CD4-positive, alpha-beta memory T cell (primary cell): ENCODE measurements at places on chromosomes 5 and 9. TPM values are rescaled to one million over a fixed set of nuclear protein-coding genes. Genes with fewer than 3 reads are reported as not detected.

Gene SHC3
- total RNA-seq: not detected

Gene FAM221B
- not detected for total RNA-seq

Gene GFI1B
- not detected for total RNA-seq

Gene SPACA9
- 1.8 TPM for total RNA-seq

Gene GPX3
- not detected for total RNA-seq

Gene EIF4E1B
- not detected for total RNA-seq

Gene DAB2IP
- not detected for total RNA-seq

Gene GRIA1
- not detected for total RNA-seq

Gene RASGRF2
- 33.7 TPM for total RNA-seq

Gene STOM
- 81.2 TPM for total RNA-seq

DNA sequence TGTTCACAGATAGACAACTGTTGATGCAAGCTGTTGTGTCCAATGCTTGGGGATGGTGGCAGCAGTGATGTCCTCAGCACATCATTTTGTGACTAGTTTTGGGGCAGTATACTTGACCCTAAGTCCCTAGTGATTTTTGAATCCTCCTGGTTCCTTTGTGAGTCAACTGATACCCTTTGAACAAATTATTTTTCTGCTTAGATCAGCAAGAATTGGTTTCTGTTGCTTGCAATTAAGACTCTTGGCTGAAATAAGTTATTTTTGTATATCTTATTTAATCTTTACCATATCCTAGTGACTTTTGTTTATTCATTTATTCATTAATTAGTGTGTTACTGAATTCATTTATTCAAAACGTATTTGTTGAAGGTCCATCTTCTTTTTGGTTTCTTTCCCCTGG is 392.0 kb upstream of the SGCD start:
- H3K4me3 ChIP-seq: no peak overlapping the region
- H3K27ac ChIP-seq: no peak overlapping the region
- H3K36me3 ChIP-seq: no peaks in the 10 kb centered on the region
- DNase-seq: no peak
- H3K27me3 ChIP-seq: no peaks in the 10 kb centered on the region

DNA sequence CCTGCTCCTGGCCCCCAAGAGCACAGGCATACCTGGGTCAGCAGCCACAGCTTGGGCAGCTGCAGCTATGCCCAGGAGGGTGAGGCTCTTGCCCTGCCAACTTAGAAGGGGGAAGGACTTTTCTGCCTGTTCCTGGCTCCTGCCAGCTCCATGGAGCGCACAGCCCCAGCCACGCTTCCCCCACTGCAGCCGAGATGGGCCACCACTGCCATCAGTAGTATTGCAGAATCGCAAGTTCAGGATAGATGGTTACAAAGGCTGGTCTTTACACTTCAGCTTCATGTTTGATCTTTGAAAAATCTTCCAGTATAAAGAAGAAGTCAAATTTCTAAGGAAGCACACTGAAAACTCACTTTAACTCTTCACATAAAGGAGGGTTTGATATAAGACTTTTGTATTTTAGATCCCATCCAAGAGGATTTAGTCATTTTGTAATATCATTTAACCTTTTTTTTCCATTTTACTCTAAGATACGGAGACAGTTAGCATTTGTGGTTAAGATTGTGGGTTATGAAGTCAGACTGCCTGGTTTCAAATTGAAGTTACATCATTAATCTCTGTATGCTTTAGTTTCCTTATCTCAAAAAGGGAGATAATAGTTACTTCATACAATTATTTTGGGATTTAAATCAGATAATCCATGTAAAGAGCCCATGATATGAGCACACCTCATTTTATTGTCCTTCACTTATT is 81.8 kb downstream of the NLN start:
- no peak overlapping the region for H3K4me3 ChIP-seq
- DNase-seq: no peak
- H3K36me3 ChIP-seq: no peaks in the 10 kb centered on the region
- H3K27me3 ChIP-seq: no peaks in the 10 kb centered on the region
- no peak overlapping the region for H3K27ac ChIP-seq

DNA sequence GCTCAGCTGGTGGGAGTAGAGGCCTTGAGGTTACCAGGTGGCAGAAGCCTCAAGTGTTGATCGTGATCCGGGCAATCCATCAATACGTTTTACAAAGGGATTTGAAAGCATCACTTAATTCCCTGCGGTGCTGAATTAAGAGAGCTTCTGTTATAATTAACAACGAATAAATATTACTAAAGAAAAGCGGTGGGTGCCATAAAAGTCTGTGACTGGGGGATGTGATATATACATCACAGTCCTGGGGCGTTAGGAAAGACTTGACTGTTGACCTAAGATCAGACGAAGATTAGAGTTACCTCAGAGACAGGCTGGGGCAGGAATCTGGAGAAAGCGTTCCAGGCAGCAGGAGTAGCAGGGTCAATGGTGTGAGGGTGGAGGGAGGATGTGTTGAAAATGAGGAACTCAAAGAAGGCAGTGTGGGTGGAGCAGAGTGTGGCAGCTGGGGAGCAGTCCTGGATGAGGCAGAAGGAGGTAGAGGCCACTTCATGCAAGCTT is 6.7 kb upstream of the C5orf63 start:
- no peaks in the 10 kb centered on the region for H3K4me1 ChIP-seq
- no peaks in the 10 kb centered on the region for H3K27me3 ChIP-seq
- no peak for DNase-seq
- H3K4me3 ChIP-seq: no peak overlapping the region
- H3K36me3 ChIP-seq: no peaks in the 10 kb centered on the region

- H3K4me1 ChIP-seq: no peaks in the 10 kb centered on the region
- H3K4me3 ChIP-seq: no peak overlapping the region
- DNase-seq: no peak
- H3K27me3 ChIP-seq: no peaks in the 10 kb centered on the region
- no peak overlapping the region for H3K27ac ChIP-seq
Measured at GRCh38 chr5:154086146-154086545, 47.4 kb downstream of the MFAP3 start.

GRCh38 chr5:81763294-81763928 is 12.5 kb upstream of the SSBP2 start:
- peaks cover 5% of the 10 kb centered on the region for H3K4me1 ChIP-seq
- no peak overlapping the region for H3K27ac ChIP-seq
- no peak for DNase-seq
- H3K4me3 ChIP-seq: no peak overlapping the region
- H3K27me3 ChIP-seq: no peaks in the 10 kb centered on the region
- no peaks in the 10 kb centered on the region for H3K36me3 ChIP-seq

GRCh38 chr5:108924457-108924961 is 176.8 kb downstream of the FER start:
- no peak for DNase-seq
- no peak overlapping the region for H3K4me3 ChIP-seq
- no peak overlapping the region for H3K27ac ChIP-seq
- no peaks in the 10 kb centered on the region for H3K4me1 ChIP-seq
- no peaks in the 10 kb centered on the region for H3K36me3 ChIP-seq
- no peaks in the 10 kb centered on the region for H3K27me3 ChIP-seq

DNA sequence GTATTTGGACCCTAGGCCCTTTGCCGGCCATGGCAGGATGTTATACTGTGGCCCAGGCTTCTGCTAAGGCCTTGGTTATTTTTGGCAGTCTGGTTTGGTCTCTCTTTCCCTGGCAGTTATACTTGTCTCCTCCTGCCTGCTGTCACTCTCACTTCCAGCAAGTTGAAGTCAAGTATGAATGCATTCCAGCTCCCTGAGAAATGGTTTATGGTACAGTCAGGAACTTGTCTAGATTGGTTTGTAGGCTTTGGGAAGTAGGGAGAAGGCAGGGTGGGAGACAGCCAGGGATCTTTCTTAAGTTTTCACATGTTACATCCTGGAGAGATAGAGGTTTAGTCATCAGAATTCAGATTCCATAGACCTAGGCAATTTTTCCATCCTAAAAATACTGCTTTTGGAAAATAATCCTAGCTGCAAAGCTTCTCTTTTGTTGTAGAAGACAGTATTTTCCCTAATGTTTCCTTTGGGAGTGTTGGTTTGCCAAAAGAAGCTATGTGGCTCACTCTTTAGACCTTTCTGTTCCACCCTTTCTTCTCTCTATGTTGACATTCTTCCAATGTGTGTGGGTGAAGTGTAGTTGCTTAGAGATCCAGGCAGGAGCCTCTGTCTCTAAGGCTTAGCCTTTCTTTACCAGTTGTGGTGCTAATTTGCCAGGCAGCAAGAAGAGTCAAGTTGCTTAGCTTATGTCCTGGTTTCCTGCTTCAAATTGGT is 2.5 kb upstream of the KDM3B start:
- H3K27me3 ChIP-seq: no peaks in the 10 kb centered on the region
- H3K4me3 ChIP-seq: no peak overlapping the region
- DNase-seq: no peak
- no peak overlapping the region for H3K27ac ChIP-seq
- peaks cover 13% of the 10 kb centered on the region for H3K36me3 ChIP-seq

DNA sequence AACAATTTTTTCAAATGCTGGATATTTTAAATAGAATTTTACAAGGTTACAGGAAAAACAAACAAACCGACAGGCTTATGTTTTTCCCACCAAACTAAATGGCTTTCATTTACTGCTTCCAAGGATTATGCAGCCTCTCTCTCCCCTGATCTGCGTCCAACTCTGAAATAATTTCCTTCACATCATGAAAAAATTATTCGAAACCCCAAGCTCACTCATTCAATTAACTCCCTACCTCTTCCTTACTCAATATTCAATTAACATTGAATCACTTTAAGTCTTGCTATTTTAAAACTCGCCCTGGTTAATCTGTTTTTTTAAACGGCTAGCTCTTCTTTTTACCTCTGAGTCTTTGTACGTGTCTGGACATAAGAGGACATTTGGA is 336.2 kb downstream of the AGTPBP1 start:
- no peak for DNase-seq
- no peak overlapping the region for H3K4me3 ChIP-seq
- H3K4me1 ChIP-seq: no peaks in the 10 kb centered on the region
- no peaks in the 10 kb centered on the region for H3K36me3 ChIP-seq
- H3K27me3 ChIP-seq: no peaks in the 10 kb centered on the region
- no peak overlapping the region for H3K27ac ChIP-seq

GRCh38 chr5:146516151-146516475 is at the start of gene GPR151:
TSS of gene GPR151 (minus strand) at chr5:146516190. CDS start at chr5:146516113, 77 bp downstream.
- H3K4me1 ChIP-seq: no peaks in the 10 kb centered on the region
- H3K4me3 ChIP-seq: no peak within 1 kb of the TSS
- no peaks in the 10 kb centered on the region for H3K36me3 ChIP-seq
- no peak for DNase-seq
- H3K27me3 ChIP-seq: no peaks in the 10 kb centered on the region
- H3K27ac ChIP-seq: no peak within 1 kb of the TSS

- no peak overlapping the region for H3K27ac ChIP-seq
- no peak overlapping the region for H3K4me3 ChIP-seq
- no peaks in the 10 kb centered on the region for H3K4me1 ChIP-seq
- no peaks in the 10 kb centered on the region for H3K36me3 ChIP-seq
Measured at GRCh38 chr5:126938466-126938865, 91.9 kb downstream of the MARCHF3 start.

- H3K27me3 ChIP-seq: no peaks in the 10 kb centered on the region
- DNase-seq: no peak
- H3K27ac ChIP-seq: peak overlapping the region; percentile 41
- no peak overlapping the region for H3K4me3 ChIP-seq
- no peaks in the 10 kb centered on the region for H3K36me3 ChIP-seq
Measured at GRCh38 chr5:119318256-119318894, 37.4 kb upstream of the TNFAIP8 start.

GRCh38 chr9:19404283-19405075 is 4.3 kb upstream of the ACER2 start:
- H3K27ac ChIP-seq: no peak overlapping the region
- H3K4me1 ChIP-seq: peaks cover 10% of the 10 kb centered on the region
- DNase-seq: no peak
- H3K36me3 ChIP-seq: no peaks in the 10 kb centered on the region

GRCh38 chr9:84513979-84514378 is 155.6 kb upstream of the NTRK2 start:
- no peak overlapping the region for H3K27ac ChIP-seq
- H3K27me3 ChIP-seq: no peaks in the 10 kb centered on the region
- H3K4me1 ChIP-seq: no peaks in the 10 kb centered on the region
- H3K4me3 ChIP-seq: no peak overlapping the region
- no peaks in the 10 kb centered on the region for H3K36me3 ChIP-seq
- DNase-seq: no peak

DNA sequence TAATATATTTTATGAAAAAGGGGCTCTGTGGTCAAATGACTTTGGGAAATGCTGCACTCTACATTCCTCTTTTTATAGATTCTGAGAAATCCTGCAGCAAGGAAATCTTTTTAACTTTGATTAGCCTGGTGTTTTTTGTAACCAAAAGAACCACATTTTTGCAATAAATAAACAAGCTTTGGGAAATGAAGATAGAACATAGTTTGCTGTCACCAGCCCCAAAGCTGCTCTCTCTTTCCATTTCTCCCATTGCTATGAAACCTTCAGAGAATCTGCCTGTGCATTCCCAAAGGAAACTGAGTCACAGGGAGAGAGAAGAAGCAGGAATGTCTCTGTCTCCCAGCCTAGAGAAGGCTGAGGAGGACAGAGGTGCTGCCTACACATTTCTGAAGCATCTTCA is 59.0 kb downstream of the COL15A1 start:
- H3K4me3 ChIP-seq: no peak overlapping the region
- H3K27me3 ChIP-seq: no peaks in the 10 kb centered on the region
- no peak overlapping the region for H3K27ac ChIP-seq
- H3K4me1 ChIP-seq: peaks cover 16% of the 10 kb centered on the region
- DNase-seq: no peak

GRCh38 chr5:82044010-82044409 is 72.2 kb downstream of the ATG10 start:
- no peak overlapping the region for H3K27ac ChIP-seq
- no peaks in the 10 kb centered on the region for H3K4me1 ChIP-seq
- H3K36me3 ChIP-seq: no peaks in the 10 kb centered on the region
- H3K27me3 ChIP-seq: no peaks in the 10 kb centered on the region

DNA sequence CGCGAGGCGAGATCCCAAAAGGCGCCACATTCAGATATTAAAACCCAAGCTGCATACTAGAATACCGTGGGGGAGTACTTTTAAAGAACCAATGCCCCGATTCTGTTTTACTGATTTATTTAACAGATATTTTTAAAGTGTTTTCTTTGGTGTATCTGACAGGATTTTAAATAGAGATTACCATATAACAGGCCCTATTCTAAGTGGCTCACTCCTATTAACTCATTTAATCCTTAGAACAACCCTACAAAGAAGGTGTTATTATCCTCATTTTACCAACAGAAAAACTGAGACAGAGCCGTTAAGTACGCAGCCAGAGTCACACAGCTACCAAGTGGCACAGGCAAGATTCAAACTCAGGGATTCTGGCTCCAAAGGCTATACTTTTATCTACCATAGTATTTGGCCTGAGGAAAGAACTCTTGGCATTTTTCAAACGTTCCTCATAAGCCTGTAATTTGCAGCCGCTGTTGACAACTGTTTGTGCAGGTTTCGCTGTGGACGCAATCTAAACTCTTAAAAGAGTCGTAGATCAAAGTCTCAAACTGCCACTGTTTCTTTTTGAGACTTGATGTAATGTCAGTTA is 550 bp upstream of the TMEM245 start:
- H3K27me3 ChIP-seq: no peaks in the 10 kb centered on the region
- DNase-seq: no peak
- no peak overlapping the region for H3K4me3 ChIP-seq
- no peak overlapping the region for H3K27ac ChIP-seq
- peaks cover 34% of the 10 kb centered on the region for H3K4me1 ChIP-seq

GRCh38 chr9:14909181-14909580 is 1.0 kb downstream of the FREM1 start:
- H3K27ac ChIP-seq: no peak overlapping the region
- H3K4me1 ChIP-seq: no peaks in the 10 kb centered on the region
- no peaks in the 10 kb centered on the region for H3K36me3 ChIP-seq
- DNase-seq: no peak

- no peak overlapping the region for H3K27ac ChIP-seq
- DNase-seq: no peak
- H3K36me3 ChIP-seq: no peaks in the 10 kb centered on the region
- H3K27me3 ChIP-seq: no peaks in the 10 kb centered on the region
- no peak overlapping the region for H3K4me3 ChIP-seq
Measured at GRCh38 chr5:127326431-127326830, 35.8 kb downstream of the MEGF10 start.
